ENCODE measurements at places on chromosomes 12 and 14.

DNA sequence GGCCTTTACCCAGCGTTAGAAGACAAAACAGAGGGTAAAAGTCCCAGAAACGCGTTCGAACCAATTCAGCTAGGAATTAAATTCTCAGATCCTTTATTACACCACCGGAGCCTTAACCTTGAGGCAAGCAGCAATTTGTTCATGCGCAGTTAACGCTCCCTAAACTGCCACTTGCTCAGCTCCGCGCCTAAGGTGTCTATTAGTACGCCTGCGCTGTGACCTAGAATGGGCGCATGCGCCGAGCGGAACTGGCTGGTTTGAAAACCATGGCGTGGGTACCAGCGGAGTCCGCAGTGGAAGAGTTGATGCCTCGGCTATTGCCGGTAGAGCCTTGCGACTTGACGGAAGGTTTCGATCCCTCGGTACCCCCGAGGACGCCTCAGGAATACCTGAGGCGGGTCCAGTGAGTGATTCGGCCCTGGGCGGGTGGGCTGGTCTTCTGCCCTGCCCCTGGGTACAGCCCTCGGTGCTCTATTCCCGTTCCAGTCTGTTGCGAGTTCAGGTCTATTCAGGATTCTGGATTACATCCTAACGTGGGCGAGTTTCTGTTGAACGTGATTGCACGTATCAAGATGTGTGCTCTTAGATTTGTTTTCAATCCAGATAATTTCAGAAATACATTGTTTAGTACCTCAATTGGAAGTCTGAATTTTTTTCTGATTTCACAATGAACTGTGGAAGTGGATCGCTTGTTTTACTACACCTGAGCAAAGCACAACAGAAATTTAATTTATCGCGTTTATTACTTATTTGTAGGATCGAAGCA lies at the start of gene GEMIN2:
Gene GEMIN2 (plus strand): TSS at position 251 of the 766 bp plus-strand sequence. CDS start 16 bp downstream, at position 267.
- DNase-seq = peak; percentile 97

DNA sequence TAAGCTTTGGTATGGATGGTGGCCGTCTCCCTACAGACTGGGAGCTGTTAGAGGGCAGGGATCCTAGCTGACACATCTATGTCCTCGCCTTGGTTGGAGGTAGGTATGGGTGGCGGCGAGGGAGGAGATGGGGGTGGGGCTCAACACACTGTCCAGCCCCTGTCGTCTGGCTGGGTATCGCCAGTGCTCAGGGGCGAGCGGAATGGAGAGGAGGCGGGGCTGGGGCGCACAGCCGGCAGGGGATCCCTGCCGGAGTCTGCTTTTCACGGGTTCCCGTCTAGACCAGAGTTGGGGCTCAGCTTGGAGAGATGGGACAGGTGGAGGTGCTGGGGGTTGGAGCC lies 16.1 kb downstream of the TAMALIN start:
- DNase-seq = no peak

DNA sequence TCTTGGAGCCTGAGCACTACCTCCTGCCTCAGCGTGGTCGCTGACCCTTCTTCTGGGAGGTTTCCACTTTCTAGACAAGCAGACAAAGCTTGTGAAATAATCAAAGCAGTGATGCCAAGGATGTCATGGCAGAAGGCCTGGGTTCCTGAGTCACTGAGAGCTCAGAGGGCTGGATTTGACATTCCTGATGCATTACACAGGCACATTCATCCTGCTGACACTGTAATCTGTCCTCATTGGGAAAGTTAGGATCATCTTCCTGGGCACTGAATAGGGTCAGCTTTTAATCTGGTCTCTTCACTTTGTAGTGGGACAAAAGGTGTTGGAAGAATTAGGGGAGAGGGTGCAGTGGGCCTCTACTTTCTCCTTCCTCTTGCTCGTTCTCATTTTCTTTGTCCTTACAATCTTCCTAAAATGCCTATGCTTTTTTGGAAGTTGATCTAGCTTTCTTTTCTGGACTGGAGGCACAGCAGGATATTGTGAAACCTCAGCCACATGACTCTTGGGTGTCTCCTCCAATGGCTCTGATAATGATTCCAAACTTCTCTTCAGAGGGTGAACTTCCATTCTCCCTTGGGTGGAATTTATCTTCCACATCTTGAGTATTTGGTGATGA lies 29.6 kb downstream of the EEA1 start:
- no peak for DNase-seq

DNA sequence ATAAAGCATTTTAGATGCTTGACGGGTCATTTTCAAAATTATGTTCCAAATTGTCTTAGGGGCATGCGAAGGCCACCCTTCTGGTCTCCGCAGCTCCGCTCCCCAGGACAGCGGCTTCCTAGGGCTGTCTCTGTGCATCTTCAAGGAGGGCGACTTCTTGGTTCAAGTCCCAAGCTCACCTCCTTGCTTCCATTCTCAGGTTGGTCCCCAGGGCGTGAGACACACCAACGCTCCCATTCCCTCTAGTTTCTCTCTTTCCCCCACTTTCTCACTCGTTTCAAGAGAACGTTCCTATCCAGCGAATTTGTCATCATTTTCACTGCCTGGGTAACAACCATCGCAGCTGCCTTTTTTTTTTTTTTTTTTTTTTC lies 109.4 kb upstream of the CCND2 start:
- DNase-seq = no peak

DNA sequence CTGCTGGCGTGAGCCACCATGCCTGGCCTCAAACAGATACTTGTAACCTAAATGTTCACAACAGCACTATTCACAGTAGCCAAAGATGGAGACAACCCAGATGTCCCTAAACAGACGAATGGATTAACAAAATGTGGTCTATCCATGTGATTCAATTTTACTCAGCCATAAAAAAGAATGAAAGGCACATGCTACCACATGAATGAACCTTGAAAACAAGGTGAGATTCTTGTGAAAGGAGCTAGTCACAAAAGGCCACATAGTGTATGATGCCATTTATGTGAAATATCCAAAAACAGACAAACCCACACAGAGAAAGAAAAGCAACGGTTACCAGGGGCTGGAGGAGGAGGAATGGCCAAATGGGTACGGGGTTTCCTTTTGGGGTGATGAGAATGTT lies 19.6 kb upstream of the P2RX7 start:
- no peak for DNase-seq

DNA sequence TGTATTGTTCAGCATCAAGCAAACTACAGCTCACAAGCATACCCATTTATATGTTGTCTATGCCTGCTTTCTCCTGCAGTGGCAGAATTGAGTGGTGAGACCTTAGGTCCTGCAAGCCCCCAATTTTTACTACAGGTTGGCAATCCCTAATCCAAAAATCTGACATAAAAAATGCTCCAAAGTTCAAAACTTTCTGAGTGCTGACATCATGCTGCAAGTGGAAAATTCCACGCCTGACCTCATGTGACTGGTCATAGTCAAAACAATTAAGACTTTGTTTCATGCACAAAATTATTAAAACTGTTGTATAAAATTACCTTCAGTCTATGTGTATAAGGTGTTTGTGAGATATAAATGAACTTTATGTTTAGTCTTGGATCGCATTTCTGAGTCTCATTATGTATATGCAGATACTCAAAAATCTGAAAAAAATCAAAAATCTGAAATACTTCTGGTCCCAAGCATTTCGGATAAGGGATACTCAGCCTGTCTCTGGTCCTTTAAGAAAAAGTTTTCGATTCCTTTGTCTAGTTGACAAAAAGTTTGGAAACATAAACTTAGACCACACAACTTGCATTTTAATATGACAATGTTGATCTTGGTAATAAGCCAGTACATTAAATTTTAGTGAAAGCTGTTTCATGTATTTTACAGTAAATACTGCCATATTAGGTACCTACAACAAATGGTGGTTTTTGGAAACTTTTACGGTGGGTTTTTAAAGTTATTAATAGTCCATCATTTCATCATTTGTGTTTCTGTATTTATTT lies 81.5 kb downstream of the AEBP2 start:
- no peak for DNase-seq

DNA sequence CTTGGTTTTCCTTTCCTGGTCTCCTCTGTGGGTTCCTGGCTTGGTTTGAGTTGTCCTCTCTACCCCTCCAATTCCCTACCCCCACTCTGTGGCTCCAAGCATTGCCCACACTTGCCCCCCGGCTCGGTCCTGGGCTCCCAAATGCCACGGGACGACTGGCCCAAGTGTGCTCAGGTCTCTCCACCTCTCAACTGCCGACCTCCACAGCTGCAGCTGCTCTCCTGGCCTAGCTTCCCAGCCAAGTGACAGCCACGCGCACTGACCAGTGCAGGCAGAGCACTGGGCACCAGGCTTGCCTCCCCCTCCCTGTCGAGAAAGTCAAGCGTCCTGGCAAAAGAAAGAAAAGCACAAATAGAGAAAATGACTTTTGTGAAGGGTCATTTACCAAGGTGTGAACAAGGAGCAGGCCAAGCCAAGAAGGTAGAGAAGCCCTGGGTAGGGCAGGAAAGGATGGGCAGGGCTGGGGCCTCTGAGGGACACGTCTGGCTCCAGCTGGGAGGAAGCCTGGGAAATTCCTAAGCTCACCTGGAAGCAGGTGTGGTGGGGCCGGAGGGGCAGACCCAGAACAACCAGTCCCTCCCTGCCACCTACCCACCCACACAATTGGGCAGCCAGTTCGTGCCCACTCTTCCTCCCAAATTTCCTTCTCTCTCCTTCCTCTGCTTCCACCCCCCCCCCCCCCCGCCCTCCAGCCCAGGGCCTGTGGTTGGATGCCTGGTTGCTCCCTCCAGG lies 1.8 kb upstream of the CEP170B start:
- DNase-seq = no peak

- no peak for DNase-seq
These were observed 327.8 kb downstream of the PDZRN4 start for GRCh38 chr12:41515953-41516352.

Measured in activated CD8-positive, alpha-beta memory T cell treated with anti-CD3 and anti-CD28 coated beads, Interleukin-2, amount 50 U/mL, for 48 hours (primary cell).